Activated naive CD4-positive, alpha-beta T cell (primary cell): ENCODE measurements at places on chromosomes 16 and 17.

GRCh38 chr17:46726206-46726605 is 92.3 kb downstream of the WNT3 start:
- no peak for DNase-seq

GRCh38 chr17:3667366-3668278 is 756 bp downstream of the TAX1BP3 start:
- DNase-seq = no peak

DNA sequence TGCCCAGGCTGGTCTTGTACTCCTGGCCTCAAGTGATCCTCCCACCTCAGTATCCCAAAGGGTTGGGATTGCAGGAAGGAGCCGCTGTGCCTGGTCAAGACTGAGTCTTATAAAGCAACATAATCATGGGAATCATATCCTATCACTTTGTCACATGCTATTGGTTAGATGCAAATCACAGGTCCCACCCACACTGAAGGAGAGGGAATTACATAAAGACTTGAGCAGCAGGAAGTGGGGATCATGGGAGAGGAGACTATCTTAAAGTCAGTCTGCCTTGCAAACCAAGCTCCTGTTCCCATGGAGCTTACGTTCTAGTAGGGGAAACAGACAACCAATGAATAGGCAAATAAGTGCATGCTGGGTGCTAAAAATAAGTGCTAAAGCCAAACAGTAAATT is 28.3 kb upstream of the TENT4B start:
- no peak for DNase-seq

- DNase-seq = no peak
These were observed 23.3 kb upstream of the SDR42E2 start for GRCh38 chr16:22139008-22139407.

DNA sequence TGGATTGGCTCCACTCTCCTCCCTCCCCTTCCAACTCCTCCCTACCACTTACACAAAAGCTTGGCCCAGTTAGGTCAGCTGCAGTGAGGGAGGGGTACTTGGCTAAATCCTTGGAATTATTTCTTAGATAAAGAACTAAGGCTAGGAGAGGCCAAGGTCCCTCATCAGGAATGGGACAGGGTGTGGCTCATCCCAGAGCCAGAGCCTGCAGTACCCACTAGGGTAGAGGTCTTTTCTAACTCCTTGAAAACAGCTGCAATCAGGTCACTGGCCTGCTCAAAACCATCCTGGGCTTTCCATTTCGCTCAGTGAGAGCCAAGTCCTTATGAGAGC is 1.9 kb upstream of the SLC46A1 start:
- DNase-seq = no peak

GRCh38 chr16:8641671-8642070 is 20.2 kb downstream of the METTL22 start:
- no peak for DNase-seq

DNA sequence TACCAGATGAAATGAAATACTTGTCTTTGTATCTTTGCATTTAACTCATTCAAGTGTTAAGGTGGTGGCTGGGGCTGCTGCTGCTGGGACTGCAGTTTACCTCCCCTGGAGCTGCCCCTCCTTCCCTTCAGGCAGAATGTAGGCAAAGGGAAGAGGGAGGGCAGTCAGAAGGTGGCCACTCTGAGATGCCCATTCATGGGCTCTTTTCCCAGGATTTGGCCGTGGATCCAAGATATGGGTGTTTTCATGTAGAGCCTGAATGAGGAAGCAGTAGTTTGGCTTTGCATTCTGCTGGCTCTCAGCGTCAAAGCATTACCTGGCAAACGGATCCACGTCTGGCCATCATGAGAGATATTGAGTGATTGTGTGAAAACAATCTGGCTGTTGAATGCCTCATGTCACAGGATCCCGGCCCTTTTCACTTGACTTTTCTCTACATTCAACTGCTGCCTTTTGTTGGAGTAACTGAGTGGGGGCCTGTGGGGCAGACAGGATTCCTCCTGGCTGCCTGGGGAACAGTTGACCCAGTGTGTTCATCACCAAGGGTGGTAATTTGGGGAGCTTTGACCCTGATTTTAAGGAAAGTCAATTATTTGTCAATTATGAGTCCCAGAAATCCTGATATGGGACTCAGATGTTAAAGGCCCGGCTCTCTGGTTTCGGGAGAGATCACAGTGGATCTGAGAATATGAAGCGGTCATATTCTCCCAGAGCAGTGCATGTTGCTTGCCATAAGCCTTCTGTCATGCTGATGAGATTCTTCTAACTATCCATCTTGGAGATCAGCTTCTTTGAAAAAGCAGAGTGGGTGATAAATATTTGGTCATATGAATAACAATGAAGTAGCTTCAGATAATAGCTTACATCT is 236.8 kb downstream of the IRX3 start:
- no peak for DNase-seq

GRCh38 chr16:66509576-66509975 is 40.3 kb downstream of the TK2 start:
- no peak for DNase-seq

GRCh38 chr16:31487720-31488467 is 5.0 kb downstream of the SLC5A2 start:
- no peak for DNase-seq

DNA sequence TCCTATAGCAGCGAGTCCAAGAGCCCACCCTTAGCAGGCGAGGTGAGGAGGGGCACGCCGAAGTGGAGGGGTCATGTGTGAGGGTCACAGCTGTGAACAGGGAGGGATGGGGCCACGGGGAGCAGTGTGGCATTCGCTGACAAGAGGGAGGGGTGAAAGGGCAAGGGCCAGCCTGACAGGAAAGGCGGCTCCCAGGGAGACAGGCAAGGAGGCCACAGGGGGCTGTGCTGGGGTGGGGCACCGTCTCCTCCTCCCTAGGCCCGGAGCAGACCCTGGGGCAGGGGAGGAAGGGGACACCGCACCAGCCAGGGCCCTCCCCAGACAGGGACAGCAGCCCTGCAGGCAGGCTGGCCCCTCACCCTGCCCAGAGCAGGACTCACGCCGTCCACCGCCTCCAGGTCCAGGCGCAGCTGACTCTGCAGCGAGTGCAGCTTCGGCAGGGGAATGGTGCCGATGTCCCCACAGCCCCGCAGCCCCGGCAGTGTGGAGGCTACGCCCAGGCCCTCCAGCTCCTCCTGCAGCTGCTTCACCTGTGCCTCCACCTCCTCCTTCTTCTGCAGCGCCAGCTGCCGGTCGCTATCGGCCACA is 15.1 kb downstream of the GNPTG start:
- DNase-seq = no peak

- no peak for DNase-seq
These were observed 175.9 kb downstream of the SPECC1 start for GRCh38 chr17:20184977-20185619.

GRCh38 chr16:14303639-14304394 is 232.7 kb downstream of the MRTFB start:
- DNase-seq = no peak

GRCh38 chr16:67963662-67964321 is 4.6 kb downstream of the SLC12A4 start:
- no peak for DNase-seq

DNA sequence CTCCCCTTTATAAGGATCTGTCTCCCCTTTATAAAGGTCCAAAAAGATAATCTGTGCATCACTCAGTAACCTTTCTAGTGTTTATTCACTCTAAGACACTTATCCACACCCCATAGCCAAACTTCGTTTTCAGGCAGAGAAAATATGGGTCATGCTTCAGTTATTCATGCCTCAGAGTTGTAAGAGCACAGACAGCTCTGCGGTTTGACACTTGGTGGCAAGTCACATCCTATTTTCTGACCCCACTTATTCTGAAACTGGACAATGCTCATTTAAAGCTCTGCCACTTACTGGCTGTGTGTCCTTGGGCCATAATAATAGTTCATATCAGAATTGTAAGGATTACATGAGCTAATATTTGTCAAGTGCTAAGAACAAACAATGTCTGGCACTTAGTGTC is 2.0 kb upstream of the KRTAP2-1 start:
- no peak for DNase-seq
